ENCODE measurements at places on chromosomes 2 and 18.

GRCh38 chr2:162579986-162580385, 236.1 kb downstream of the GCA start:
- DNase-seq = no peak

- no peak for DNase-seq
These were observed 30.6 kb downstream of the ARMC9 start for GRCh38 chr2:231228974-231229529.

GRCh38 chr2:216283038-216283900, 89.0 kb downstream of the MARCHF4 start:
- DNase-seq = peak; percentile 53

DNA sequence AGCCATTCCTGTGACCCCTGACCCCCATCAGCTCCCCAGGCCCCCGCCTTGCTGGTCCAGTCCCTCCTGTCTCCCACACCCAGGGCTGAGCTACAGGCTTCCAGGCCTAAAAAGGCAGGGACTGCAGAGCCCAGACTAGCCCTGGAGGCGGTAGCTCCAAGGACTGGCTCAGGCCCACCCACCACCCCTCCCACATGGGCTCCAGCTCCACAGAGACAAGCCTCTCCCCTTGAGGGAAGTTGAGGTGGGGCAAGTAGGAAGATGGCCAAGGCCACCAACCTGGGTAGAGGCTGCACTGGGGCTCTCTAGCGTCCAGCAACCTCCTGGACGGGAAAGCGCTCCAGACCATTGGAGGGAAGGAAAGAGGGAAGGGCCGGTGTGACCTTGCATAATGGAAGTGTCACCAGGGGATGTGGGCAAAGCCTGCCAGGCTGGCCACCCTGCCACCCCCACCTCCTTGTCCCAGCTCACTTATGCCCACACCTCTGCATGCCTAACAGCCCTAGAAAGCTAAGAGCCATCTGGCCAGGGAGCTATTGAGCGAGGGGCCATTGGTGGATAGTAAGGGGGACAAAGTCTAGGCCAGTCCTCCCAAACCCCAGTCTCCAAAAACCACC, 63.1 kb downstream of the TNS1 start:
- DNase-seq = no peak

GRCh38 chr2:55107436-55107835, 57.2 kb upstream of the RTN4 start:
- DNase-seq = no peak

GRCh38 chr2:238418999-238419546, 7.7 kb upstream of the ASB1 start:
- DNase-seq = no peak

DNA sequence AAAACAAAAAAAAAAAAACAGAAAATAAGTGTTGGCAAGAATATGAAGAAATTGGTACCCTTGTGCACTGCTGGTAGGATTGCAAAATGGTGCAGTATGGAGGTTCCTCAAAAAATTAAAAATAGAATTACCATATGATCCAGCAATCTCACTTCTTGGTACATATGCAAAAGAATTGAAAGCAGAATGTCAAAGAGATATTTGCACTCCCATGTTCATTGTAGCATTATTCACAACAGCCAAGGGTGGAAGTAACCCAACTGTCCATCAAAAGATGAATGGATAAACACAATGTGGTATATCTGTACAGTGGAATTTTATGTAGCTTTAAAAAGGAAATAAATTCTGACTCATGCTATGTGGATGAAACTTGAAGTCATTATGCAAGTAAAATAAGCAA, 72.8 kb upstream of the POU3F3 start:
- no peak for DNase-seq

- no peak for DNase-seq
These were observed 68.9 kb downstream of the DOCK10 start for GRCh38 chr2:224973112-224974016.

- DNase-seq = no peak
These were observed 1.7 kb downstream of the TRIP12 start for GRCh38 chr2:229920011-229920641.

GRCh38 chr2:154240921-154241379, 369.2 kb downstream of the GALNT13 start:
- no peak for DNase-seq

- DNase-seq = no peak
These were observed 6.0 kb downstream of the LINC00305 start for GRCh38 chr18:64142904-64143303.

DNA sequence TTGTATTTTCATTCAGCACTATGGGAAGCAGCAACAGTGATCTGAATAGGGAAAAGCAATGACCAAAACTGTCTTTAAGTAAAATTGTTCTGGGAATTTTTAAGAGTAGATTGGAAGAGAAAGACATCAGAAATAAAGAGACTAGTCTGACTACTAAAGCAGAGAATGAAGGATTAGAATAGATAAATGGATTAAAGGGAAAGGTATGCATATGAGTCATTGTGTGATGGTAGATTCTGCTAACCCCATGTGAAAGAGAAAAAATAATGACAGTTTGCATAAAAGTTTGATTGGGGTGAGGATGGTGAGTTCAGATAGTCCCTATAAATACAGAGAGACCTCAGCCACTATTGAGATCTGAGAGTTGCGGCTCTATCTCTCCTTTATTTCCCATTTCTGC, 139.6 kb upstream of the DCC start:
- no peak for DNase-seq

GRCh38 chr2:143935482-143935752, 584.5 kb downstream of the ZEB2 start:
- DNase-seq = no peak

DNA sequence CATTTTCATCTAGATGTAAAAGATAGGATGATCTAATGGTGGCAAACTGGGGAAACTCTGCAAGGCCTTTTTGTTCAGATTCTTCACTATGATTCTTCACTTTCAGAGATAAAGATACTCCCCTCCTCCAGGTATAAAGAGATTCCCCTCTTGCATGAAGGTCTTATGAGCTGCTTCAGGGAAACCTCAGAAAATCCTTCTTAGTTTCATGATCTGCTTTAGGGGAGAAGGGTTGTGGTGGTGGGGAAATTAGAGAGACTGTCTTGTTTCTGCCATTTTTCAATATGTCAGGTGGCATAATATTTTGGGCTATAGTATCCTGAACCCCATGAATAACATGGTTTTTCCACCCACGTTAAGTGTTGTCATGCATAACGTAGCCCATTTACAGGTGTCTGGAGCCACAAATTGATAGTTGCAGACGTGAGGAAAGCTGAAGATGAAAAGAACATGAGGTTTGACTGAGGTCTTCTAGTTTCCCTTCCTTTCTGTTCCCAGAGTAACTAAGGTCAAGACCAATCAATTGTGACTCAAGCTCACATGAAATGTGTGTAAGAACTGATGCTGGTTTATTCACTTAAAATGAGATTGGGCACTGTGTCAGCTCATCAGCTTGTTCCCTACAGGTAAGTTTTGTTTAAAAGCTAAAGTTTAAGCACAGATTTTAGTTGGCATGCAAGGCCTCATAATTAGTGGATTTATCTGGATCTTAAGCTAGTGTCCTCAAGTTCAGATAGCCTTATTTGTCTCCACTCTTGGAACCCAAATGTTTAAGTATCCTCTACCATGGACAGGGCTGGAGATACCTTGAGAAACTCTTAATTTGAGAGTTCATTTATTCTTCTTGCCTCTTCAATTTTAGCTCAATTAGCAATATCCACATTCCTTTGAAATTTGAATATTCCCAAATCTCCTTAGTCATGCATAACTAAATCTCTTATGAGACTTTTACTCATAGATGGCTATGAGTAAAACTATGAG, 304.5 kb upstream of the FANCL start:
- no peak for DNase-seq

DNA sequence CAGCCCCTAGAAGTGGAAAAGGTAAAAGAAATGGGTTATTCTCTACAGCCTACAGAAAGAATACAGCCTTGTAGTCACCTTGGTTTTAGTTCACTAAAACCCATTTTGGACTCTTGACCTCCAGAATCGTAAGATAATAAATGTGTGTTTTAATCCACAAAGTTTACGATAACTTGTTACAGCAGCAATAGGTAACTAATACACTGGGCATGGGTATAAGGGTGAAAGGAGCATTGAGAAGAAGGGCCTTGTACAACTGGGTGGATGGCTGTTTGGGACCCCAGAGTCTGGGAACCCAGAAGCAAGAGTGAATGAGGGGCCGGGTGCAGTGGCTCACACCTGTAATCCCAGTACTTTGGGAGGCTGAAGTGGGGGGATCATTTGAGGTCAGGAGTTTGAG, 2.2 kb upstream of the MFSD6 start:
- no peak for DNase-seq

DNA sequence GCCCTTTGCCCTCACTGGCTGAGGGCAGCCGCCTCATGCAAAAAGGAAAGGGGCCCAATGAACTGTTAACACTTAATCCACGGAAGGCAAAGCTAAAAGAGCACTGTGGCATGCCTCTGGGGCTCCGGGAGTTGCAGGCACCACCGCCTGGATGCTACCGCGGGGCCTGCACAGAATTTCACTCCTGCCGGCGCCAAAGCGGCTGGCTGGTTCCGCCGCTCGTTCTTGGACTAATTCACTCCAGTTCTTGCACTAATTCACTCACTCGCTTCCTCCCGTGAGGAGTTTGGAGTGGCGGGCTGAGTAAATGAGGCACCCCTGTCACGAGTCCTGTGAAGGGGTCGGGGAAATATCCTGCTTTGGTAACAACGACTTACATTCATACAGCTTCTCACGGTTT, 14.0 kb upstream of the MAPK4 start:
- no peak for DNase-seq

DNA sequence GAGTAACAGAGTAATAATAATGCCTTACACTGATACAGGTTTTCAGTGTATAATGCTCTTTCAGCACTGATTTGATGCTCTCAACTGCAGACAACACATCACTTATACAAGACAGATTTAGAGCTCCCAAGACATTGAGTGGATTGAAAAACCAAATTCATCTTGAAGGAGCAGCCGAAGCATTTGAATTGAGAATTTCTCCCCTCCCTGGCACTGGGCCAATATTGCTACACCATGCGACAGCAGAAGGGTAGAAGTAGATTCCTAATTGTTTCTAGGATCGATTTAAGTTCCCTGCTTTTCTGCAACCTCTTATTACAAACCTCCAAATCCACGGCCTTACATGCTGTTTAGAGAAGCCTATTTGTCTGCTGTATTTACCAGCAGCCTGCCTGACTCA, 15.5 kb downstream of the CENPA start:
- DNase-seq = no peak

- no peak for DNase-seq
These were observed 2.5 kb upstream of the PDCL3 start for GRCh38 chr2:100560216-100560830.

- DNase-seq = no peak
These were observed 123.9 kb downstream of the EPHA4 start for GRCh38 chr2:221448057-221448843.

GRCh38 chr18:2981212-2981728, 31.7 kb downstream of the LPIN2 start:
- DNase-seq = no peak

DNA sequence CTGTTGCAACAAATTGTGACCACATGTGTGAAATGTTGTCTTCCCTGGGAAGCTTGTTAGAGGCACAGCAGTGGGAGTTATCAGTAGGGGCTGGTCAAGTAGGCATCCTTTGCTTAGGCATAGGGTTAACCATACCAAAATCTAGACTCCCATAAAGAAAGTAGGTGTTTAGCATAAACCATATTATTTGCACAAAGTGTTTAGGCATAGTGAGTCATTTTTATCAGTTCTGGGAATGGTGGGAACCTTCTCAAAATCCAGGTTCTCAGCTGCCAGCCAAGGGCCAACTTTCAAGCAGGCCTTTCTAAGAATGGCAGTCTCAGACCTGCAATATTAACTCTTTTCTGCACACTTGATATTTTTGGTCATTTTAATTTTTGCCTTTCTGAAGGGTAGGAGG, 88.5 kb downstream of the RAB3GAP1 start:
- DNase-seq = no peak

DNA sequence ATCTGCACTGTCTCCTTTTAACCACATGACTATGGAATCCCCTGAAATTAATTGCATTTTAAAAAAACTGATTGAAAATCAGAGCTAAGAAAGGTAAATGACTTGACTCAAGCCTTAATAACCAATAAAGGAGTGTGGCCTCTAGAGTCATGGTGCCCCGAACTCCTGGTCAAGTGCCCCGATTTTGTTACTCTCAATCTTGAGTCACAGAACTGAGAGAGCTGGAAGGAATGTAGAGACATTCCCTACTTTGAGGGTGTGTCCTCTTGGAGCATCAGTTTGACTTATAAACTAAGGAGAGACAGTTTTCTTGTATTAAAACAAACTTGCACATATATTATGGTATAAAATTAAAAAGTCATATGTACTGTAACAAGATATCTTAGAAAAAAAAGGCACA, 2.4 kb downstream of the WDR43 start:
- DNase-seq = no peak

- no peak for DNase-seq
These were observed 46.4 kb downstream of the TIMM21 start for GRCh38 chr18:74194691-74195090.

- no peak for DNase-seq
These were observed 175.8 kb upstream of the MSH6 start for GRCh38 chr2:47607005-47607679.

DNA sequence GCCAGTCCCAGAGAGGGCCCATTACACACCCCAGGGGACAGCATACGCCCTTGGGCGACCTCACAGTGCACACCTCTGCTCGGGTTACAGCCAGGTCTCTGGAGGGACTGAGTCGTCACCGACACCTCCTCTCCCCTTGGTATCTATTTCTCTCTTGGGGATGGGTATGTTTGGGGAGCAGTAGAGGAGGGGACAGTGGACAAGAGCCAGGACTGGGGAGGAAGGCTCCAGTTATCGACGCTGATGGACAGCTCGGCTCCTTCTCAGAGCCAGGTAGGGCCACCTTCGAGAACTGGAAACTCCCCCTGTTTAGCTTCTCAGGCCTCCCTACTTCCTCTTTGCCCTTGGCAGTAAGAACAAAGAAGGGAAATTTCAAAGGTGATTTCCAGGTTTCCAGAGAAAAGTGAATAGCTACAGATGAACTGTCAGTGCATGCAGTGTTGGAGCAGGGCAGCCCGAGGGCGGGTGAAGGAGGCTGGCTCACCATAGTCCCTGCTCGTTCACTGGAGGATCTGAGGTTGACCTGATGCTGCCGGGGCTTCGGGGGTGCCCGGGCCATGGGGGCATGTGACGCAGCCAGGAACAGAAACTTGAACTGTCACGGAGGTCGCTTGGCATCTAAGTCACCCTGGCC, 4.4 kb upstream of the SEMA4C start:
- no peak for DNase-seq

GRCh38 chr2:202608142-202608852, 26.5 kb upstream of the FAM117B start:
- DNase-seq = no peak

- no peak for DNase-seq
These were observed 2.8 kb downstream of the WDR54 start for GRCh38 chr2:74424139-74424992.

- DNase-seq = no peak
These were observed 111.8 kb upstream of the ASB18 start for GRCh38 chr2:236375973-236376476.

GRCh38 chr18:3624935-3625741, 175.2 kb downstream of the TGIF1 start:
- peak; percentile 51 for DNase-seq

- DNase-seq = no peak
These were observed 177.7 kb downstream of the TMEM247 start for GRCh38 chr2:46657042-46657504.

- DNase-seq = no peak
These were observed 273.2 kb downstream of the BCL2 start for GRCh38 chr18:63046375-63046774.
